ENCODE measurements at places on chromosomes 13 and 19.

DNA sequence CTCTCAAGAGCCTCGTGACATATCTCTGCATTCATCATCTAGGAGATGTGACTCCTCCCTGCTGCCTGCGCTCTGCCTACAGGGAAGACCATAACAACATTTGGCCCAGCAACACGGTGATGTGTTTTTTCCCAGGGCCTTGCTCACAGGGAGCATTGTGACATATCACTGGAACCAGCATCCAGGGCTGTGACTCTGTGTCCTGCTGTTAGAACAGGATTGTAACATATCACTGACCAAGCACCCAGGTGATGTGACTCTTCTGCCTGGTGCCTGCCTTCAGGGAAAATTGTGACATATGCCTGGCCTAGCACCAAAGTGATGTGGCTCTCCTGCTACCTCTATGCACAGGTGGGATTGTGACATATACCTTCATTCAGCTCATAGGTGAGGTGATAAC is 79.4 kb upstream of the ZNF43 start:
- DNase-seq, result no peak

DNA sequence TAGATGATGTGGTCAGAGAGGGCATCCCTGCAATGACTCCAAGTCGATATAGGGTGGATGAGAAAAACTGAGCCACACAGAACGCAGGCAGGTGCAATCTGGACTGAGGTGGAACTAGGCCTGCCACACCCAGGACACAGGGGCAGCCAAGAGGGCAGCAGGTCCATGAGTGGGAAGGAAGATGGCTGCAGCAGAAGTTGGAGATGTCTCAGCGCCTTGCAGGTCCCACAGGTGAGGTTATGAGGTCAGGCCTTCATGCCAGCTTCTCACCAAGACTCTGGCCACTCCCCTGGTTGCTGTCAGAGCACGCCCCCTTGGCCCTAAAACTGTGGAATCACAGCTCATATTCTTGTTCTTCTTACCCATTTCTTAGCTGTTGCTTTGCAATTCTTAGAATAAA is 147.7 kb upstream of the VSTM2B start:
- no peak for DNase-seq

DNA sequence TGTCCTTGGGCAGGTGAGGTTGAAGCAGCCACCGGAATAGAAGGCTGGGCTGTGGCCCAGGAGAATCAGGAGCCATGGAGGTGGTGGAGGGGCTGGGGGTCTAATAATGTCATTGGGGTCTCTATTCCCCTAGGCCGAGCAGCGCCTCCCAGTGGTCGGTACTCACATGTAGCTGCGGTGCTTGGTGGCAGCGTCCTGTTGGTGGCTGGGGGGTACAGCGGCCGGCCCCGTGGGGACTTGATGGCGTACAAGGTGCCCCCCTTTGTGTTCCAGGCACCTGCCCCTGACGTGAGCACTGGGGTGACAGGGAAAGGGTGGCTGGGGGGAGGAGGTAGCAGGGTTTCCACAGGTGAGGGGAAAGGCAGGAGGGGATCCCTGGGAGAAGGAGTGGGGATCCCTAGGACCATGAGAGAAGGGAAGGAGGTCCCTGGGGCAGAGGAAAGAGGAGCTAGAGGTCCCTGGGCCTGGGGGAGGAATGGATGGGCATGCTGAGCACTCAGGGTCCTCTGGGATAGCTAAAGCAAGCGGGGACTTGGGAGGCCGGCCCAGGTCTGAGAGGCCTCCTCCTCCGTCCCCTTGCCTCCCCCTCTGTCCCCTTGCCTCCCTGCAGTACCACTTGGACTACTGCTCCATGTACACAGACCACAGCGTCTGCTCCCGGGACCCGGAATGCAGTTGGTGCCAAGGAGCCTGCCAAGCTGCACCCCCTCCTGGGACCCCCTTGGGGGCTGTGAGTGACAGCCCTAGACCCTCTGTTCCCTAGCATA is 18.1 kb downstream of the MEGF8 start:
- DNase-seq, result no peak

DNA sequence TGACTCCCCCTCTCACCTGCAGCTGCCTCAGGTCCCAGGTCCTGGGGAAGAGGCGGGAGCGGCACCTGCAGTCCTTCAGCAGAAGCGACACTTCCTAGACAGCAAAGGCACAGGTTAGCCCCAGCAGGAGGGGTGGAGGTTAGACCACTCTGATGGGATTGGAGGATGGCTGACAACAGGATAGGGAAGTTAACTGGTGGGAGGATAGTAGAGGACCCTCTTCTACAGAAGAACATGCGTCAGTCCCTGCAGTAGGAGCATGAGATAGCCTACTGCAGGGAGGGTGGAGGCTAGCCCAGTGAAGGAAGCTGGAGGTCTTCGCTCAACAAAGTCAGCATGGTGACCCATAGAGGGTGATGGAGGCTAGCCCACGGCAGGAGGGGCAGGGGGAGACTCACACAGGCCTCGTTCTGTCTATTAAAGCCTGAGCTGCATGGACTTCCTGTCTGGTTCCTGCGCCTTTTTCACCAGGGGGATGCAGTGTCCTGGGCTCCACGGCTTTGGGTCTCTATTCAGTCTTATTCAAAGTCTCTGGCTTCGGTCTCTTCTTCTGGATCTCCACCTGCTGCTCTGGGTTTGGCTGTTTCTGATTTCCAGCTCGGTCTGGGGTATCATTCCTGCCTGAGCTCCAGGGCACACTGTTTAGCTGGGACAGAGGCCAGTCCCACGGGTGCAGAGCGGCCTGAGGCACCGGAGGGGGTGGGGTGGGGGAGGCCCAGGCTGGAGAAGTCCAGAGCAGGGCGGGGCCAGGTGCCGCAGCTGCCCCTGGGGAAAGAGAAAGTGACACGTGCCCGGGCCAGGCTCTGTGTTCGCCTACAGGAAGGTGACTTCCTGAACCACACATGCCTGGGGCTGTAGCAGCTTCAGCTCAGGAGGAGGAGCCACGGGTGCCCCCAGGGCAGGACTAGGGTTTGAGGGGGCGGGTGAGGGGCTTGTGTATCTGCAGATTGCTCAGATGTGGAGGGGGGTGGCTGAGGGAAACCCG is 7.3 kb downstream of the IFNL3 start:
- peak; percentile 16 for DNase-seq

GRCh38 chr19:52554216-52554971 is 15.7 kb upstream of the ZNF701 start:
- DNase-seq, result no peak

DNA sequence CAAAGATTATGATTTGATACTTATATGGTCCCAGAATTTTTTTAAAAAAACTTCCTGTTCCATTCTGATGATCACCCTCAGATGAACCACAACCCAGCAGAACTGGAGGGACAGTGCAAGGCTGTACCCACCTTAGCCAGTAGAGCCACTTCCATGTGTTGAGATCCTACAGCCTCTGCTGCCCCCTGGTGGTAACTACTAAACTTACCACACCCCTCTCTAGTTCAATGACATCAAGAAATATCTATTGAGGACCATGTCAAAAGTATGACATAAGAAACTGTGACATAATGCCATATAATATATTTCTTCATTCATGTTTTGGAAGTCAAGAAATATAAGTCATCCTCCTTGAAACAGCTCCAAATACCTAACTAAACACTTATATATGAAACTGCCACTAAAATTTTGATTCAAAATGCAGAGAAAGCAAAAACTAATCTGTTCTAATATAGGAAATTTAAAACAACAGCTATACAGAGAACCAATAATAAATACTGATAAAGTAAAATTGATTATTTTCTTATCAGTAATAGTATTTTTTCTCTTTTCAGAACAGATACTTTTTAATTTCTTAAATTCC is 412.6 kb downstream of the KCTD12 start:
- DNase-seq, result peak; percentile 86
